Retina (tissue), 1 donor: ENCODE measurements at places on chromosomes 11 and 22.

DNA sequence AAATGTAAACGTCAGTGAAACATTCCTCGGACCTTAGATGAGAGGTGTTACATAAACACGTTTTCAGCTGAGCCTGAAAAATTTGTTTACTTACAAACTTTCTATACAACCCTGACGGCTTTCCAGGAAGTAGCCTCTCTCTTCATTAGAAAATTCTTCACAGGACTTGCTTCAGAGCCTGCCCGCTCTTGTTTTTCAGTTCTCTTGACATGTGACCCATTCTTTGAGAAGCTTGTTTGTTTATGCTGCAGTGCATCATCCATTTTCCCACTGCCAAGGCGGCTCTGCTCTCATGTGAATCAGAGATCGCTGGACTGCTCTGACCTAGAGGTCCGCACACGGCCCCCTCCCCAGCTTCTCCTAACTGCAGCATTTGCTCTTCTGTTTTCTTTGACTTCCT lies 47.9 kb upstream of the ARHGAP42 start:
- DNase-seq = peak; percentile 27

DNA sequence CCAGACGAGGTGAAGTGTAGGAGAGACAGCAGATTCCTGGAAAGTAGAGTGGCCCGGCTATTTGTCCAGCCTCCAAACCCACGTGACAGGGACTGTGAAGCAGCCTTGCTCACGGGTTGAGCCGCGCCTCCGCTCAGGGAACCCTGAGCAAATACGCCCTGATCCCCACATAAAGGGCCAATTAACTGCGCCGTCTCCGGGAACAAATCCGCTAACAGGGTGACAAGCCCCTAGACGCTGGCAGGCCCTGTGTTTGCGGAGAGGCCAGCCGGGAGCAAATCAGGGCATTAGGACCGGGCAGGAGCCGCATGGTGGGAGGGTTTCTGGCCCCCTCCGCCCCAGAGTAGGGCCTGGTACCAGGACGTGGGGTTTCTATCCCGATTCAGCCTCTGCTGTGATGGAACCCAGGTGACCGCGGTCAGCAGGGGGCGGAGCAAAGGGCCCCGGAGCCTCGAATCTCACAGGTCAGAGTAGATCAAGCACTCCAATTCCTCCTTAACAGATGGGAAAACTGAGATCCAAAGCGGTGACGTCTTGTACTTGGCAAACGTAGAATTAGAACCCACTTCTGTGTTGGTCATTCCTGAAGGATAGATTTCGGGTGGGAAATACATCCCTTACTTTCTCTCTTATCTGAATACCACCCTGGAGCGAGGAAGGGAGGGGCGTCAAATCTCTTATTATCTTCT lies 2.0 kb upstream of the ROBO3 start:
- peak; percentile 79 for DNase-seq

- no peak for DNase-seq
Observed at GRCh38 chr22:29083933-29084591, 11.2 kb downstream of the KREMEN1 start.

GRCh38 chr11:120618399-120618798 lies 106.9 kb downstream of the GRIK4 start:
- DNase-seq = no peak

DNA sequence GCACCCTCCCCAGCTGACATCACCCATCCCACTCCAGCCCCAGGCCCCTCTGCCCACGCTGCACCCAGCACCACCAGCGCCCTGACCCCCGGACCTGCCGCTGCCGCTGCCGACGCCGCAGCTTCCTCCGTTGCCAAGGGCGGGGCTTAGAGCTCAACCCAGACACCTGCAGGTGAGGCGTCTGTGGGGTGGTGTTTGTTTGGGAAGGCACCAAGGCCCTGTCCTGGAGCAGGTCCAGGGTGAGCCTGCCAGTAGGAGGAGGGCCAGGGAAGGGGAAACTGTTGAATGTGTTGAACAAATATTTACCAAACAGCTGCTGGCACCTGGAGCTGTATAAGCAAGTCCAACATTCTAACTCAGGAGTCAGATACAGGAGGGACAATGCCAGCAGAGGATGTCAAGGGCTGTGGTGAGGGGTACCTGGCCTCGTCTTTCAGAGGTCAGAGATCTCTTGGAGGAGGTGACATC lies 3.1 kb downstream of the VEGFB start:
- DNase-seq = no peak

- DNase-seq = peak; percentile 61
Observed at GRCh38 chr22:41445129-41446056, 1.2 kb downstream of the TOB2 start.

DNA sequence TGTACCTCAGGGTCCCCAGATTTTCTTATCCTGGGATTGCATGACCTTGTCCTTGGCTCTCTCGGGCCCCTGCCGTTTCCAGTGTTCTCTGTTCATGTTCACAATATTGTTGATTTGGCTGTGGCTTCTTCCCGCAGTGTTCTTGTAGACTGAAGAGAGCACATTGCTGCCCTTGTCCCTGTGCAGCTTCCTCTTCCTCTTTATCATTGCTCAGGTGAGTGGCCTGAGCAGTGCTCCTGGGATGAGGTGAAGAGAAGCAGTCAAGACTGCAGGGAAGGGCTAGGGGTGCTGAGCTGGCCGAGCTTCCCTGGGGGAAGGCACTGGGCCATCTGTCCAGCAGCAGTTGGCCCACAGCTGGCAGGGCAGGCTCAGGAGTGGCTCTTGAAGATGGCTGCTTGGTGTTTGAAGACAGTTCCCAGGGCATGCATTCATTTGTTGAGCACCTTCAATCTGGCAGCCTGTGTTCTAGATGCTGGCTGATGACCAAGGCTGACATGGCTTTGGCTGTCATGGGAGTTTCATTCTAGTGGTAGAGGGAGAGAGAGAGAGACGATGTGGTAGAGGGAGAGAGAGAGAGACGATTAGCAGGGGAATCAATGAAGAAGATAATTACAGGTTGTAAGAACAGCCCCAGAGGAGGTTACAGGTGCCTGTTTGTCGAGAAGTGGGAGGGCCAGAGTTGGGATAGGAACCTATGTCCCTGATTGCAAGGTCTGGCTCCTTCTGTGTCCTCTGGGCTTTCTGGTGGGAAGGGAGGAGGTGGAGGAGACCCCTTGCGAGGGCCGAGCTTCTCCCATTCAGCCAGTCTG lies 17.4 kb downstream of the BMAL1 start:
- no peak for DNase-seq

DNA sequence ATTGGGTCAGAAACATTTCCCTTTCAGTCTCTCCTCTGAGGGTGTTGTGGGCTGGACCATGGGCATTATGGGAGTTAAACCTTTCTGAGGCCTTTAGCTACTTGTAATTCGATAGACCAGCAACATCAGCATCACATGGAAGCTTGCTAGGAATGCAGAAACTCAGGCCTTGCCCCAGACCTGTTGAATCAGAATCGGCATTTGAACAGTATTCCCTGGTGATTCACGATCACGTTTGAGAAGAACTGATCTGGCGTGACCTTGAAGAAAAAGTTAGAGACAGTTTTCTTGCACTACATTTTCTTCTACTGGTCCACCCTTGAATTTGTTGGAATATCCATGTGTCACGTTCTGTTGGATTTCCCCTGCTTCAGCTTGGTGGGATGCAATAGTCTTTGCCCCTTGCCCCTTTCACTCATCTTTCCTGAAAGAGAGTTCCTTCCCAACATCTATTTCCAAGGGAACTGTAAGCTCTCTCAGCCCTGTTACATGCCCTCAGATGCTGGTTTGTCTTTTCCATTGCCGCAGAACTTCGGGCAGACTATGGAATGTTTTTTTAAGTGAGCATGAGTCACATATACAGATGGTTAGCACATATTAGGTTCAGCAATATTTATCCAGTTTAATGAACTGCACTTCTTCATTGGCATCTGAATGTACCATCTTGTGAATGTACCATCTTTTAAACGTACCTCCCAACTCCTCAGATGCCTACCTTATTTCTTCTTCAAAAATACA lies 23.9 kb downstream of the EHF start:
- no peak for DNase-seq

DNA sequence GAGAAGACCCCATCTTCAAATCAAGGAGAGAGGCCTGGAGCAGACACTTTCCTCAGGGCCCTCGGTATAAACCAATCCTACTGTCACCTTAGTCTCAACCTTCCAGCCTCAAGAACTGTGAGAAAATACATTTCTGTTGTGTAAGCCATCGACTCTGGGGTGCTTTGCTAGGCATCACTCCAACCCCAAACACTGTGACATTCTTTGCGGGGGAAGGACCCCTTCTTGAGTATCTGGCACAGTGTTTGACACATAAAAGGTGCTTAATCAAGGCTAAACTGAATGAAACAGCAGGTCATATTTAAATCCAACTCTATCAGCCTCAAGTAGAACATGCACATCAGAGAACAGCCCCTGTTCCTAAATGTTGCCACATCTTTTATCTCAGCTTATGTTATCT lies 558.1 kb downstream of the INSC start:
- no peak for DNase-seq

GRCh38 chr11:27551127-27551526 lies 44.6 kb upstream of the LIN7C start:
- no peak for DNase-seq

DNA sequence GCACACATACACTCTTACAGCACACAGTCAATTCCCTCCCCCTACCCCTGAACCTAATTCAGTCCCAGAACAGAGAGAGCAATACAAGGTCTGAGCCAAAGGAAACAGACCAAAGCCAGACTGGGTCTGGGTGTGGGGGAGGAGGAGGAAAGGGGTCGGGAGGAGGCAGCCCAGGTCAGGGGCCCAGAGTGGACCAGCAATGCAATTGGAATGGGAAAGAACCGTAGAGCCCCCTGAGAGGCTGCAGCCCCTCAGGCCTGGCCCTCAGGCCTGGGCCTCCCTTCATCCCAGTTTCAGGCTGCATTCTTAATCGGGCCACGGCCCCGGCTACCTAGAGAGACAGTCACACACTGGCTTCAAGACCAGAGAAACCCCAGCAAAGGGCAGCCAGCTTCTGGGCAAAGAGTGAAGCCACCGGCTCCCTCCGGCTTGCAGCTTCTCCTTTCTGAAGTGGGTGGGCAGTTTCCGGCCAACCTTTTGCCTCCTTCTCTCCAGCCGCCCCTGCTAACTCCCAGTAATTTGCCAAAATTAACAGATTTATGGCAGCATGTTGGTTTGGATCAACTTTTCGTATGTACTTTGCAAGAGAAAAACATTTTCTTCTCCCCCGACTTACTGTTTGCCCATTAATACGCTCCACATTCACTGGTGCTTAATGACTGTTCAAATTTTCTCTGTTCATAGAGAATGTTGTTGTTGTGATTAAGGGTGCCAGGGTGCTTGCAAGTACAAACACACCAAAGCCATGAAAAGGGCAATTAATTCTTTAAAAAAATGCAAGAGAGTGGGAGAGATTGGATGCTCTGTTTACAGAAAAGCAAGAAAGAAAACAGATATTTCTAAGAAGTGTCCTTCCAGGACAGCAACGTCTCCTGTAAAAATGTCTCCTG lies 488.3 kb downstream of the MN1 start:
- DNase-seq = no peak

DNA sequence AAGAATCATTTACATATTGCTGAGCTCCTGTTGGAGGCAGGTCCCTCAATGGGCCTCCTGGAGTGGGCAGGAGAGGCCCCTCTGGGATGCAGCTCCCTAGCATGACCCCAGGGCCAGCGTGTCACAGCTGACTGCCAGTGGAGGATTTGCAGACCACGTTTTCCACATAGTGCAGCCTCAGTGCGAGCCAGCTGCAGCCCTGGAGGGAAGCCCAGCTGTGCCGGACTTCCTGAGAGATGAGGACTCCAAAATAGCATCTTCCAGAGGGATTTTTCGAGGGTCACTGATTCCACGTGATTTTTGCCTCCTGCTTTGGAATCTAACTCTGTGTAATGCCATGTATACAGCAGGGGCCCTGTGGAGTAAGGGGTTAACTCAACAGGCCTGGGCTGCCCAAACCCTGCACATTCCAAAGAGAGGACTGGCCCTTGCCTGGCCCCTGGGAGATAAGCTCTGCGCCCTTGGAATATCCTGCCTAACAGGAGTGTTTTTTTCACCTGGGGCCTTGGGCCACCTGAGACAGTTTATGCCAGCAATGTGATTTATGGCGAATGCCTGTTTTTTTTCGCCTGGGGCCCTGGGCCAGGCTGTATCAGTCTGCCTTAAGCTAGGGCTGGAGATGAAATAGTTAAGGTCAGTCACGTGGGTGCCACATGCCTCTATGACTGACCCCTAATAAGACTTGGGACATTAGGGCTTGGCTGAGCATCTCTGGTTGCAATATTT lies 47.4 kb downstream of the RPS6KA4 start:
- DNase-seq = peak; percentile 21

DNA sequence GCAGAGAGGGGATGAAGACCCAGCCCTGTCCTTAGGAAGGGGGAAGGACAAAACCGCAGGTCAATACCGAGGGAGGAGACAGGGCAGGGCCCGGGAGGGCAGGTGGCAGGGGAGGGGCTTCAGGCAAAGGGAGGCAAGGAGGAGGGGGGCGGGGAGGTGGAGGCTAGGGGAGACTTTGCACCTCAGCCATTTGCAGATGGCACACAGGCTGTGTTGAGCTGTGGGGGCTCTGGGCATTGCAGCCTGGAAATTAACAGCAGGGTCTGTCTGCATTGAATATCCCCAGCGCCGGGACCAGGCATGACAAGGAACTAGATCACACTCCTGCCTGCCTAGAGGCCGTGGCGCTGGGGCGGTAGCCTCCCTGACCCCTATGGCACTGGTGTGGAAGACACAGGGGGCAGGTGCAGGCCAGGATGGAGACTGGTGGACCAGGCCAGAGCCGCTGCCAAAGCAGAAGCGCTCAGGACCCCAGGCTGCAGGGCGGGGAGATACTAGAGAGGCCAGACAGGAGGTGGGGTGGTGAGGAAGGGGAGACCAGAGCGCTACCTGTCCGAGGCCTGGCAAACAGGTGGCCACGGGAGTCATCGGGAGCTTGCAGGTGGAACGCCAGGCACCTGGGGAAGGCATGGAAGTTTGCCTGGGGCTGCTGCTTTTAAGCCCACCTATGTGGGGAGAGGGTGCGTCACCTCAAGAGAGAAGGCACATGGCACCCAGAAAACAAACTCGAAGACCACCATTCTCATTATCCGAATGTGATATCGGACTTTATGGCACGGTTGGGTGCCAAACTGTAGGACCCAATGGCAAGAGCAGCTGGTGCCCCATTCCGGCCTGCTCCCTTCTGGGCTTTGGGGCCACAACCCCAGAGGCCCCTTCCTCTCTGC lies 11.5 kb downstream of the CBX6 start:
- DNase-seq = peak; percentile 26

- no peak for DNase-seq
Observed at GRCh38 chr11:17588721-17589120, 41.7 kb downstream of the OTOG start.

DNA sequence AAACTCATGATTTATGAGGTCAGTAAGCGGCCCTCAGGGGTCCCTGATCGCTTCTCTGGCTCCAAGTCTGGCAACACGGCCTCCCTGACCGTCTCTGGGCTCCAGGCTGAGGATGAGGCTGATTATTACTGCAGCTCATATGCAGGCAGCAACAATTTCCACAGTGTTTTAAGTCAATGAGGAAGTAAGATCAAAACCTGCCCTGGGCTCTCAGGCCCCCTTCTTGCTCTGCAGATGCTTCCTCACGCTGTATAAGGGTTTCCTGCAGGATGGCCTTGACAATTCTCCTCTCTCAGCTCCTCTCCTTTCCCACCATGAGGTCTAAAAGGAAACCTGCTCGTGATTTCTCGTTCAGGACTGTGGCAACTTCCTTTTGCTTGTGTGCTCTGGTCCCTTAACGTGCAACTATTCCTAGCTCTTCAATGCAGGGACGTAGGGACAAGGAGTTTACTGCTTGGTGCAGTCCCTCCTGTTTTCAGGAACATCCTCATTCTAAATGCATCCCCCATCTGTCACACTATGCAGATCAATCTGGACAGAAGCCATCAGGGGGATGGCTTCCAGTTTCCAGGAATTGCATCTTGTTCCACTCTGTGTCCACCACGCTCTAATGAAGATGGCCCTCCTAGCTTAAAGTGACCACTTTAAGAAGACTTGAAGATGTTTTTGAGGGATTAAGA lies 64.3 kb upstream of the IGLL5 start:
- no peak for DNase-seq

GRCh38 chr11:20536784-20537183 lies 62.6 kb upstream of the SLC6A5 start:
- DNase-seq = no peak
